ENCODE measurements at places on chromosomes 11 and 22. TPM values are rescaled to one million over a fixed set of nuclear protein-coding genes. Genes with fewer than 3 reads are reported as not detected.

RDX gene
- total RNA-seq: 109 TPM

SYT12 gene
- total RNA-seq: 26.3 TPM

GAB4 gene
- total RNA-seq: not detected

LDHAL6A gene
- total RNA-seq: not detected

CAVIN3 gene
- 117 TPM for total RNA-seq

GAS2 gene
- 1.3 TPM for total RNA-seq

Measured in mammary epithelial cell (primary cell).